NCI-H526 (cell line): ENCODE measurements at places on chromosomes 7 and 10.

GRCh38 chr7:77537136-77537777 is at the start of gene PTPN12:
PTPN12 (plus strand) TSS chr7:77537295; CDS start chr7:77537547, 252 bp downstream.
- peak; percentile 97 for DNase-seq

GRCh38 chr7:139576179-139576973 is 52.9 kb downstream of the CLEC2L start:
- no peak for DNase-seq

DNA sequence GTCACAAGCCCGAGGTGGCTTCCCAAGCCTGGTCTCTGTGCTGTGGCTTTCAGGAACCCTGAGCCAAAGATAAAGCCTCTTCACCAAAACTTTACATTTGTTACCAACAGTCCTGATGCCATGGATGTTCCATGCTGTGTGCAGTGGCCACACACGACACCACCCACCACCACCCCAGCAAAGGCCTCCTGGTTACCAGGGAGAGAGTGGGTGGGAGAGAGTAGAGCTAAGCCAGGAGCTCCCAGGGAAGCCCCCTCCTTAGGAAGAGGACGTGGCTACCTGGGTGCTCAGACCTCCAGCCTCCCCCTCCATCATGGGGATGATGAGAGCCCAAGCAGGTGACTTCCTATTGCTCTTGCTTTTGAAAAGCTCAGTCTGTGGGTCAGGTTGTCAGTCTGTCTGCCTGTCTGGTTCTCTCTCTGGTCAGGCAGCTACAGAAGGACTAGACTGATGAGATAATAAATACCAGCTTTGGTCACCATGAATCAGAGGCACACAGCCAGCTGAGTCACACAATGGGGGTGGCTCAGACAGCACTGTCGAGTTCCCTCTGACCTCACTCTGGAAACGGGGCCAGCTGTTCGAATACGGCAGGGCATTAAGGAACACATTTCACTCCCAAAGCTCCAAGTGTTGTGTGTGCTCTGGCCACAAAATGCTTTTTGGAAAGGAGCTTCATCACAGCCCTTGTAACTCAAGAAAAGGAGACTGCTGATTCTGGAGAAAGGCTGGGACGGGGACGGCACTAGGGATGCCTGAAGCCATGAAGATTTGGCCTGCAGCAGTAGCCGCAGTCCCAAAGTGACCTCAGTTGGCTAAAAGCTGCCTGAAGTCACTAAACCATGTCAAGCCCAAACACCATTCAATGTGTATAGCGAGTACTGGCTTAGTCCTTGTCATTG is 166.0 kb downstream of the FANK1 start:
- no peak for DNase-seq

- DNase-seq = no peak
Measured at GRCh38 chr7:25496476-25497368, 268.4 kb upstream of the NPVF start.

GRCh38 chr10:12513775-12514673 is 164.7 kb downstream of the CAMK1D start:
- DNase-seq = no peak

GRCh38 chr10:84879991-84880390 is 551.6 kb downstream of the CCSER2 start:
- no peak for DNase-seq

DNA sequence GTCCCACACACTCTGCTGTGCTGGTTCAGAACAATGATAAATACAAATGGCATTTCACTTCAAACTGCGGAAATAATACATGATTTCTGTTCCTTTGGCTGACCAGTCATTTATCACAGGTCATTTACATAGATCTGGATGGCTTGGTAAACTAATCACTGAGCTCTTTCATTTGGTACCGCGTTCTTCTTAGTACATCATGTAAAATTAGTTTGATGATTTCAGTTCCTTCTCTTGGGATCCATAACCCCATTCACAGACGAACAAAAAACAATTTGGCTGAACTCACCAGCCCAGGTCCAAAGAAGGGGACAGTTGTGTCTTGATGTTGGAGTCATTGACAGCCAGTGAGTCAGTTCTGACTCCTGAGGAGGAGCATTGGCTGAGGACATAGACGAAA is 689.8 kb downstream of the INHBA start:
- DNase-seq = no peak

GRCh38 chr7:98559958-98560357 is 57.1 kb upstream of the NPTX2 start:
- no peak for DNase-seq

DNA sequence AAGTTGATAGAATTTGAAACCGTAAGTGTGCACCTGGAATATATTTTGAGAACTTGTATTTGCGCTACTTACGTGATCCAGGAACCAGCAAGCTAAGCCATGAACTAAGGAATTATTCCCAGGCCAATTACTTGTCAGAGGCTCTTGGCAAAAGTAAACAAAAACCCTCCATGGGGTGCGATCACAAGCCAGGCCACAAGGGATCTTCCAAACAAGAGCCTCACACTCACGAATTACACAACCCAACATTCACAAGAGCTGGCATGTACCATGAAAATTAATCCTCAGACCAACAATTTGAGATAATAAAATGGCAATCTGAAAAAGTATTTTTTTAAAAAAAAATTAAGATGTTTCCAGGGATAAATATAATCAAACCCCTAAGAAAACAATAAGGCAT is 467.0 kb upstream of the AKR1E2 start:
- peak; percentile 2 for DNase-seq

DNA sequence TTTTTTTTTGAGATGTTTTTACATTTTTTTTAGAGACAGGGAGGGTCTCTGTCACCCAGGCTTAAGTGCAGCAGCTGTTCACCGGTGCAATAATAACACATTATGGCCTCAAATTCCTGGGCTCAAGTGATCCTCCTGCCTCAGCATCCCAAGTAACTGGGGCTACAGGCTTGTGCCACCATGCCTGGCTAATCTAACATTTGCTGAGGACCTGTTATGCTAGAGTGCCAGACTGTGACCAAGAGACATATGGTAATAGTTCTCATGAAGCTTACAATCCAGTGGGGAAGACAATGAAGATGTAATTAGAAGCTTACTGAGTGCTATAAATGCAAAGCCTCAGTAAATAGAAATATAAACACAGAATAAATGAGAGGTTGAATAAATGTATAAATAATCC is 17.6 kb upstream of the ORC5 start:
- DNase-seq = no peak

GRCh38 chr7:90692396-90692795 is 96.3 kb downstream of the CDK14 start:
- peak; percentile 16 for DNase-seq

GRCh38 chr10:128781637-128782036 is 655.4 kb upstream of the MKI67 start:
- no peak for DNase-seq

GRCh38 chr10:80602881-80603280 is 65.2 kb downstream of the SH2D4B start:
- no peak for DNase-seq

- peak; percentile 94 for DNase-seq
Measured at GRCh38 chr7:117019786-117020590, 66.7 kb downstream of the ST7 start.

GRCh38 chr7:86094166-86094669 is 549.5 kb upstream of the GRM3 start:
- no peak for DNase-seq

DNA sequence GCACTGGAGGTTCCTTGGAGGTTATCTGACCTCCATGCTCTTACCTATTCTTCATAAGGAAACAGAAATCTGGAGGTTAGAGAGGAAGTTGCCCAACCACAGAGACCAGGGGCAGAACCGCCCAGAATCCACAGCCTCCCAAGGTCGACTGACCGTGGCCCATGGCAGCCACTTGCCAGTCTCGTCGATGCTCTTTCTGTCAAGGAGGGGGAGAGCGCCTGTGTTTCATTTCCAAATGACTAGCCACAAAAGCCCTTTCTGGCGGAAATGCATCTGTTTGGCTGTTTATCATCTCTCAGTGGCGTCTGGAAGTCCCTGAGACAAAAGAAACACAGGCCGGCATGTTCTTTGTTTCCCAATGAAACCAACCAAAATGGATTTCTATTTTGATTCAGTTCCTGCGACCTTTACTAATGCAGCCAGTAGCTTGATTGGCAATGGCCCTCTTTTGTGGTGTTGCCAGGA is 2.9 kb downstream of the RAMP3 start:
- DNase-seq = no peak

DNA sequence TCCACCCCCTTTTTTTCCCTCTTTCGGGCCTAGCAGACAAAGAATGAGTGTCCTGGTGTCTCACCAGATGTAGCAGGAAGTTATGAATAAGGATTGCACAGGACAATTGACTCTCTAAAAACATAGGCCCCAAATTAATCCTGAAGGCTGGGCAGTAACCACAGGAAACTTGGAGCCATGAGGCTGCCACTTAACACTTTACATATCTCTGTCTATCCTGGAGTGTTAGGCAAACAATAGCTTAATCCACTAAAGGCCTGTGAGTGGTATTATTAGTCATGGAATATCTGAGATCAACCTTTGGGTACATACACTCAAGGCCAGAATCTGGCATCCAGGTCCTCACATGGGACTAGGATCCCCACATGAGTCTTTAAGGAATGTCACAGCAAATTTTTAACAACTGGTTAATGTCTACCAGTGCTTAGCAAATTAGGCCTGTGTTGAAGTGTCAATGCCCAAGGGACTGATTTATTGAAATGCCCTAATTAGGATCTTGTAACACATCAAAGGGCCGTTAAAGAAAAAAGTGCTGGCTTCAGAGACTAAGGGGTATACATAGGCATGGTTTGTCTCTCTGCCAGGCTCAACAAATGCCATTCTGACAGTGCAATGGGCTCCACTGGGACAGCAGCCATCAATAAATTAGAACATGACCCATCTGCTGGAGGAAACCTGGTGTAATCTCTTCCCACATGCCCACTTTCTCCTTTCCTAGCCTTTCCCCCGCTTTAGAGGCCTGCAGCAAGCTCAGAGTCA is 196.7 kb upstream of the TBX20 start:
- DNase-seq = no peak
